ENCODE measurements at places on chromosomes 5 and 9.

GRCh38 chr5:171207256-171207847 lies 101.7 kb upstream of the TLX3 start:
- DNase-seq, result peak; percentile 40

DNA sequence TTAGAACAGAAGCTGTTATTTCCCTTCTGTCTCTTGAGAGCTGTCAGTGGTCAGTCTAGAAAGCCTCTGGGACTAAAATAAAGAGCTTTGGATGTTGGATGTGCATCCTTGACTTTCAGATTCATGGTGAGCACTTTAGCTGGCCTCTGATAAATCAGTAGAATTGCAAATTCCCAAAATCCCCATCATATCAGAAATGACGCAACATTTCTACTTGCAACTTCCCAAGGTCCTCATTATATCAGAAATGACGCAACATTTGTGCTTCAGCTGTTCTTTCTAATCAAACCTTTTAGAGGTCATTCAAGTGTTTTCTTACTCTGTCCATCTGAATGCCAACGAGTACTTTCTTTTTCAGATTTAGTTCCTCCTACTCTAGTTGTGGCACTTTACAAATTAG lies 167.3 kb upstream of the MOCS2 start:
- no peak for DNase-seq

GRCh38 chr9:127557998-127558546 lies 54.0 kb upstream of the STXBP1 start:
- no peak for DNase-seq

DNA sequence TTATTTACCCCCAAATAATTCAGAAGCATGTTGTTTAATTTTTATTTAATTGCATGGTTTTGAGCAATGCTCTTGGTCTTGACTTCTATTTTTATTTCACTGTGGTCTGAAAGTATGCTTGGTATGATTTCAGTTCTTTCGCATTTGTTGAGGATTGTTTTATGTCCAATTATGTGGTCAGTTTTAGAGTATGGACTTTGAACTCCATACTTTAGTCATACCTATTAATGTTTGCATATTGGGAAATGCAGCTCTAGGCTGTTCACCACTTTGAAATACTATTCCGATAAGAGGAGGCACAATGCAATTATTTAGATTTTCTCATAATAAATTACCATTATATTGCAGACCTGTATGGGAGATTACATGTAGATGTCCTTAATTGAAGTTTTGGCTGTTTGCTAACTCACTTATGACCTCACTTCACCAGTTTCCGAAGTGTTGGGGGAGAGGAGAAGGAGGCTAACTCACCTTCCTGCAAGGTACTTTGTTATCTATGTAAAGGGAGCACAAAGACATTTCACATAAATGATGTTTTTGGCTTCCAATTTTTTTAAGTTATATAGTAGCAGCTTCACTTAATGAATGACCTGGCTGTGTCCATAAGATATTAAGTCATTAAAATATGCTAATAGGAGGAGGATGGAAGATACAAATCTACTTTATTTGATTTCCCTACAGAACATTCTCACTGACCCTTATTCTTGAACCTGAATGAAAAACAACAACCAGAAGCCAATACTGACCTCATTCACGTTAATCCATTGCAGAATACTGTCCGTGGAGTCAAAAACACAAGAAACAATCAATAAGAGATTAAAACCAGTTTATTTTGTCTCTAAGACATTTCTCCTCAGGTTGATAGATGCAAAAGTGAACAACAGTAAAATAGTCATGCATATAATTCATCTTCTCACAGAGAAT lies 970.3 kb upstream of the ARRDC3 start:
- DNase-seq, result no peak

DNA sequence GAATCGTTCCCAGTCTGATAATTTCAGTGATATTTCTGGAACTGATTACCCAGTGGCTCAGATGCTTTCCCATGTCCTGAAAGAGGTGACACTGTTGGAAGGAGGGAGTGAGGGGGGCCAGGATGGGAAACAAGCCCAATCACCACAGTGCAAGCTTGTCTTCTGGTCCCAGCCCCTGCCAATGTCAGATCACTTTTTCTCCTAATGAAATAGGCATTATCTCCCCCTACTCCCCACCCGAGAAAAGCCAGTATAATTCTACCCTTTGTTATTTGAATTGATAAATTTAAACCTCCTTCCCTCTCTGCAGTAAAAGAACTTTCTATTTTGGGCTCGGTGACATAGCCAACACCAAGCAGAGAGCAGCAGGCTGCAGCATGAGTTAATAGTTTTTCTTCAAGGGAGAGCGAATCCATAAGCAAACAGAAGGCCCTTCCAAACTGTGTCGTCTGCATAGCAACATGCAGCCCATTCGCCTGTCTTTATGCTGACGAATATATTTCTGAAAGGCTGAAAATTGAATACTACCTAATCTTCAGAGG lies 14.6 kb upstream of the PPP2CA start:
- peak; percentile 11 for DNase-seq
